ENCODE measurements at places on chromosomes 1 and 21. TPM values are rescaled to one million over a fixed set of nuclear protein-coding genes. Genes with fewer than 3 reads are reported as not detected.

DNA sequence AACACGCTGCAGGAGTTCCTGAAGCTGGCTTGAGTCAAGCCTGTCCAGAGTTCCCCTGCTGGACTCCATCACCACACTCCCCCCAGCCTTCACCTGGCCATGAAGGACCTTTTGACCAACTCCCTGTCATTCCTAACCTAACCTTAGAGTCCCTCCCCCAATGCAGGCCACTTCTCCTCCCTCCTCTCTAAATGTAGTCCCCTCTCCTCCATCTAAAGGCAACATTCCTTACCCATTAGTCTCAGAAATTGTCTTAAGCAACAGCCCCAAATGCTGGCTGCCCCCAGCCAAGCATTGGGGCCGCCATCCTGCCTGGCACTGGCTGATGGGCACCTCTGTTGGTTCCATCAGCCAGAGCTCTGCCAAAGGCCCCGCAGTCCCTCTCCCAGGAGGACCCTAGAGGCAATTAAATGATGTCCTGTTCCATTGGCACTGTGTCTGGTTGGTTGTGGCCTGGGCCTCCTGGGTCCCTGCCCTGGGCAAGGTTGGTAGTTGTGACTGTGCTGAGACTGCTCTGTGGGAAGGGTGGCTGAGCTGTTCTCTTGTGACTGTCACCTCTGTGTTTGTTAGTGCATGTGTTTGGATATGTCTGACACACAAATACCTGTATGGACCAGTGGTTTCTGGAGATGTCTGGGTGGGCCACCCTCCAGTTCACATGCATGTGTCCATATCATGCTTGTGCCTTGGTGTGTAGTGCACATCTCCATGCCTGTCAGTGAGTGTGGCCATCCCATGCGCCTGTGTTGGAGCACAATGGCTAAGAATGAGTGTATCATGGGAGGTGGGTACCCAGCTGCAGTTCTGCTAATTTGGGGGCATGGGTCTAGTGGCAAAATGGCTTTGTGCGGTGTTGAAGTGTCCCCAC is 1.4 kb downstream of the SH3BGRL3 start:
- peak overlapping the region; percentile 84 for H3K27ac ChIP-seq
- H3K27me3 ChIP-seq, result peaks cover 2% of the 10 kb centered on the region
- peak overlapping the region; percentile 93 for H3K4me3 ChIP-seq

GRCh38 chr1:29736582-29737188 is 500.4 kb downstream of the PTPRU start:
- H3K4me1 ChIP-seq, result no peaks in the 10 kb centered on the region
- peaks cover 11% of the 10 kb centered on the region for H3K27me3 ChIP-seq
- H3K36me3 ChIP-seq, result no peaks in the 10 kb centered on the region
- DNase-seq, result peak; percentile 41
- no peak overlapping the region for H3K27ac ChIP-seq
- no peak overlapping the region for H3K4me3 ChIP-seq

DNA sequence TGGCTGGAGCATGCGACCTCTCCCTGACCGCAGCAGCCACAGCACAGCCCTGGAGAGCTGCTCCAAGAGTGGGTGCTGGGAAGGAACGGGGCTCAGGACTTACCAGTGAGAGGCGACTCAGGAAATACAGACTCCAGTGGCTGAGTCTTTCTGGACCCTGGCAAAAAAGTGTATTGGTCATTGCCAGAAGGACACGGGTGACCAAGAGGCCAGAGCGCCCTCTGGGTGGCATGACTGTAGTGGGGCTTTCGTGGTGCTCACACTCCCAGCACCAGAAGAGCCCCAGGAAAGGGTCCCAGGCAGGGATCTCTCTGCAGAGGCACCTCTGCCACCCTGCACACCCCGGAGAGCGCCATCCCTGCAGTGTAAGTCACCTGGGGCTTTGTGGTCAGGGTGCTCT is 8.9 kb upstream of the PRDM16 start:
- H3K4me3 ChIP-seq, result no peak overlapping the region
- no peak overlapping the region for H3K27ac ChIP-seq
- no peaks in the 10 kb centered on the region for H3K4me1 ChIP-seq

The ITGB2 gene
- not detected for total RNA-seq

DNA sequence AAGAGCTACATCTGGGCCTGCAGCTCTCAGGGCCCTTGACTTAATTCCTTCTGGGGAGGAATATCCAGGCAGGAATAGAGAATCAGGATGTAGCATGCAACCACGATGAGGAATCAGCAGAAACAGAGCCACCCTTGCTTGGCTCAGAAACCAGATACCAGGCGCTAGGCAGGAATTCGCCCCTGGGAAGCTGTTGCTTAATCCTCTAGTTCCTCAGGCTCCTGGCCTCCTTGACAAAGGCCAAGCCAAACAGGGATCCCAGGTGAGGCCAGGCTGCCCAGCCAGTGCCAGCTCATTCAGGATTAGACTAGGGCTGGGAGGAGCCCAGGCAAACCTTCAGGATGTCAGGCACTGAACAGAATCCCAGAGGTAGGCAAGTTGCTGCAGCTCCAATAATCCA is 48.2 kb upstream of the IRF2BP2 start:
- H3K27me3 ChIP-seq, result no peaks in the 10 kb centered on the region

The DCST1 gene
- total RNA-seq, result not detected

The IL10RB gene
- 31.7 TPM for total RNA-seq

DNA sequence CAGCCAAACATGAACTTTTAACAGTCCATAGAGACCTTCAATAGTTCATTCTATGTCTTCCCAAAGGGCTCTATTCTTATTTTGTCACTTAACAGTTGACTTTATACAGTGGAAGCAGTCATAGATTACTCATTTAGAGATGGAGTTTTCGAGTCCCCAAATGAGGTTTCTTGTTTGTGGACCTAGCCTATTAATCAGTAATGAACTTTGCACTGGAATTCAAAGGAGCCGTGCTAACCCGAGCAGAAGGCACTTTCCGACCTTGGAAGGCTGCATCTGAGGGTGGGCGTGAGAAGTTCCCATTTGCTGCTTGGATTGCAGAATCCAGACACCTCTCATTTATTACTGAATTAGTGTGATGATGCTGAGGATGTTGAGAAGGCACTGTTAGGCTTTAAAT is 46.4 kb downstream of the TTC39A start:
- no peaks in the 10 kb centered on the region for H3K27me3 ChIP-seq
- H3K4me1 ChIP-seq, result peaks cover 5% of the 10 kb centered on the region
- 0 out of 2 replicates have a peak, but pooled peaks cover 4% of the 10 kb centered on the region for H3K36me3 ChIP-seq

The AQP10 gene
- total RNA-seq, result not detected

- H3K4me1 ChIP-seq, result peaks cover 36% of the 10 kb centered on the region
- peak; percentile 6 for DNase-seq
- H3K27ac ChIP-seq, result peak overlapping the region; percentile 67
- no peaks in the 10 kb centered on the region for H3K27me3 ChIP-seq
- H3K4me3 ChIP-seq, result peak overlapping the region; percentile 96
Measured at GRCh38 chr1:185045814-185046492, 595 bp downstream of the RNF2 start.

The ERICH3 gene
- not detected for total RNA-seq

The FAM163A gene
- total RNA-seq, result not detected

The TMEM82 gene
- total RNA-seq, result not detected

The KIF26B gene
- total RNA-seq, result 7.6 TPM

- peak overlapping the region; percentile 91 for H3K27ac ChIP-seq
- peak overlapping the region; percentile 90 for H3K4me3 ChIP-seq
- DNase-seq, result no peak
- H3K36me3 ChIP-seq, result peaks cover 18% of the 10 kb centered on the region
Measured at GRCh38 chr1:155256058-155256852, 972 bp upstream of the ENTREP3 start.

DNA sequence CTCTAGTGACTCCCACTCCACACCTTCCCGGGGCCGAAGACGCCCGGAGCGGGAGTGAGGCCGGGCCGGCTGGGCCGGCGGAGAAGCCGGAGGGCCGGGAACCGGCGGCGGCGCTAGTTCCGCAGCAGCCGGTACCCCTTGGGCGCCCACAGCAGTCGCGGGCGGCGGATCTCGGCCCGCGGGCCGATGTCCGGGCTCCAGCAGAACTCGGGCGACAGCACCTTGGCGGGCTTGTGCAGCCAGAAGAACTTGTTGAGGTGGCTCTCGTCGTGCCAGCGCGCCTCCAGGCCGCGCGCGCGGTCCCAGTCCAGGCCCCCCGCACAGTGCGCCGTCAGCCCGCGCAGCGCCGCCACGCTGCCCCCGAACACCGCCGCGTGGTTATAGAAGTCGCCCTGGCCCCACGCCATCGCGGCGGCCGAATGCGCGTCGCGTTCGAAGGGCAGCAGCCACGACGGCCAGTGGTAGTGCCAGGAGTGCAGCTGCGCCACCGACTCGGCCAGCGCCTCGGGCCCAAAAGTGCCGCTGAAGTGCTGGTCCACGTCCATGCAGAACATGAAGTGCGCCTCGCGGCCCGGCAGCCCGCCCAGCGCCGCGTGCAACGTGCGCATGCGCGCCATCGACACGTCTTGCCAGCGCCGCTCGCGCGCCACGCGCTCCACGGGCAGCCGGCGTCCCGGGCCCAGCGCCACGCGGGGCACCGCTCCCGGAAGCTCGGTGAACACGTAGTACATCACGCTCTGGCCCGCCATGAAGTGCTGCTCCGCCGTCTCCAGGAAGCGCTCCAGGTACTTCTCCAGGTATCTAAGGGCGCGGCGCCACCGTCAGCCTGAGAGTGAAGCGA is 14.0 kb downstream of the A3GALT2 start:
- no peak for DNase-seq
- no peaks in the 10 kb centered on the region for H3K4me1 ChIP-seq
- H3K4me3 ChIP-seq, result no peak overlapping the region
- no peak overlapping the region for H3K27ac ChIP-seq

The KMO gene
- total RNA-seq, result not detected
